ENCODE measurements at places on chromosomes 4 and X.

- DNase-seq, result peak; percentile 28
Observed at GRCh38 chr4:141331534-141332358, 111.1 kb downstream of the ZNF330 start.

- DNase-seq, result no peak
Observed at GRCh38 chr4:10687526-10687925, 3.0 kb upstream of the CLNK start.

DNA sequence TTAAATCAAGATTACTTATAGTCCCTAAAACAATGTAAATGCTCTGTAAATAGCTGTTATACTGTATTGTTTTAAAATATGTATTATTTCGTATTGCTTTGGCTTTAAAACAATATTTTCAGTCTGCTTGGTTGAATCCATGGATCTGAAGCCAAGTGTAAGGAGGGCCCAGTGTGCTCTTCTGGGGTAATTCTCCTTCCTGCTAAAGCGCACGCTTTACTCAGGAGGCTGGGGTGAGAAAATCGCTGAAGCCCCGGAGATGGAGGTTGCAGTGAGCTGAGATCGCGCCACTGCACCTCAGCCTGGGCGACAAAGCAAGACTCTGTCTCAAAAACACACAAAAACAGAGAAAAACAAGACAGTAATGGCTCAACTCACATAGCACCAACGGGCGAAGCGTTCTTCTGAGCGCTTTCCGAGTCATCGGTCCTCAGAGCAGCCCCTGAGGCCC, 391 bp upstream of the IDUA start:
- no peak for DNase-seq

GRCh38 chr4:25421816-25422525, 44.9 kb downstream of the ANAPC4 start:
- no peak for DNase-seq

DNA sequence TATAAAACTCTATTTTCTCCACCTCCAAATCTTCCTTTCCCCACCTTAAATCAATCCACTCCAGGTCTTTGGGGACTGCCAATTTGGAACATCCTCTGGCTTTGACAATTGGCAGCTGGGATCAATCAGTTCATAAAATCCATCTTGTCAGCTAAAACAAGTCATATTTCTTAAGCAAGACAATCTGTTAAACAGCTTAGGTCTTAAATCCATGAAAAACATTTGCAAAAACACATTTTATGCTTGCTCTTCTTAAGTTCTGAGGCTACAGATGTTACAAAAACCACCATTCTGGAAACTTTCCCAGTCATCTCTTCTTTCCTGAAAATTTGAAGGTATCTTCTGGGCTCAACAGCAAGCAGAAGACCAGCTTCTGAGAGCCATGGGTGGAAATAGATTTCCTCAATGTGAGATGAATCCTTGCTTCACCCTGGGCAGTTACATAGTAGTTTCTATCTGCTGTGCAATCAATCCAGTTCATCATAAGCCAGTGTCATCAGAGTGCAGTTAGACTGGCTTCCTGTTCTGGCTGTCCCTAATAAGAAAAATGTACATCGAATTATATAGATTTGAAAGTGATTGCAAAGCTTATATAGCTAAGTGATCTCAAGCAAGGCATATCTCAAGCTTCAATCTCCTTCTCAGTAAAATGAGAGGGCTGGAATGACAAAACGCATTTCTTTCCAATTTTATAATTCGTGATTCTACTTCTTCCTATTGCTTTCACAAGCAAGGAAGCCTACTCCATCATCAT, 402.7 kb upstream of the INTU start:
- no peak for DNase-seq

DNA sequence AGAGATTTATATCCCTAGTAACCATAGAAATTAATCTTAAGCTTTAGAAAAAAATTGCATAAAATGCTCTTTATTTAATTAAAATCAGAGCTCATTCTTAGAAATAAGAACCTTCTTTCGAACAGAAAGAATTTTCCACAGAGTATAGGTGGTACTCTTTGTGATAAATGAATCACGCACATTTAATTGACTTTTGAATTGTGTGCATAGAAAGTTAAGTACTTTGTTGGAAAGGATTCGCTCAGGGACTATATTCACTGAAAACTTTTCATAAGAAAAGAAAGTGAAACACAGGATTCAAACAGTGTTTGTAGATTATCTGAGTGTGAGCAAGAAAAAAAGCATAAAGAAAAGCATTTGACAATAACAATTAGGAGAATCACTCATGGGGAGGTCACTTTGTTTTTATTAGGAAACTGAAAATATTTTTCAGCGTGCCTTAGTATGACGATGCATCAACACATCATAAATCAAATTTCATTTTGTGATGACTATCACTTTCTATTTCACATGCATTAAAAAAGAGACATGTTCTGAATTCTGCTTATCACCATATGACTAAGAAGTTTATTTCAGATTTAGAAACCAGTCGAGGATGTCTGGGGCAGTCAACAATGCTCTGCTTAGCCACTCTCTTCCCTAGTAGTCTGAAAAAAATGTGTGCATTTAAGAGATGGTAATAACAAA, 49.5 kb downstream of the STX18 start:
- no peak for DNase-seq

DNA sequence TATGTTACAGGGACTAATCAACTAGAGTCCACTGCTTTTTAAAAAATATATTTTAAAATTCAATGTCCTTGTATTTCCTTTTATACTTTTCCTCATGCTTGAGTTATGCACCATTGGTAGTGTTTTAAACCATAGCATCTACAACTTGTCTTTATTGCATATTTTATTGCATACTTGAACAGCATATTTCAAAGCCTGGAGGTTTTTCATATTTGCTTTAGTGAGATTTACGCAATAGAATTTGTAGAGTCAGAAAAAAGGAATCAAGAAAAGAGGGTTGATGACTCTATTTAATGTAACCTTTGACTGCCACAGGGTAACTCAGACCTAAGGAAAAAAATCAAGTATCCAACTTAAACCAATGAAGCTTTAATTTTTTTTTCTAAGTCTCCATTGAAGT, 1165.7 kb upstream of the IGFBP7 start:
- peak; percentile 6 for DNase-seq

- DNase-seq, result peak; percentile 62
Observed at GRCh38 chr4:169621731-169622492, 1.5 kb downstream of the CLCN3 start.

DNA sequence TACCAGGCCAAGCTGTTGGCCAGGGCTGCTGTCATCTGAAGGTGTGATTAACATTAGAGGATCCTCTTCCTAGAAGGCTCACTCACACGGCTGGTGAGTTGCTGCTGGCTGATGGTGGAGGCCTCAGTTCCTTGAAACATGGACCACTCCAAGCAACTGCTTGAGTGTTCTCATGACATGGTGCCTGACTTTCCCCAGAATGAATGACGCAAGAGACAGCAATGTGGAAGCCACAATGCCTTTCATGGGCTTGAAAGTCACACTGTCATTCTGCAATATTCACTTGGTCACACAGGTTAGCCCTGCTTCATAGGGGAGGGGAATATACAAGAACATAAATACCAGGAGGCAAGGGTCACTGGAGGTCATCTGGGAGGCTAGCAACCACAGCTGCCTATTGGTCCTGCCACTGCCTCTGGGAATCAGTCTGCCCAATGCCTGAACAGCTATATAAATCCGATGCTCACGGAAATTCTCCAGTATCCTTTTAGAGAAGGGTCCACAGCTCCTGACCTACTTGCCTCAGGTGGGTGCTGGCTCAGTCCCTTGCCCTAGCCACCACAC, 97.1 kb upstream of the MAML3 start:
- peak; percentile 54 for DNase-seq

- peak; percentile 68 for DNase-seq
Observed at GRCh38 chrX:149493567-149494562, 11.2 kb downstream of the IDS start.

DNA sequence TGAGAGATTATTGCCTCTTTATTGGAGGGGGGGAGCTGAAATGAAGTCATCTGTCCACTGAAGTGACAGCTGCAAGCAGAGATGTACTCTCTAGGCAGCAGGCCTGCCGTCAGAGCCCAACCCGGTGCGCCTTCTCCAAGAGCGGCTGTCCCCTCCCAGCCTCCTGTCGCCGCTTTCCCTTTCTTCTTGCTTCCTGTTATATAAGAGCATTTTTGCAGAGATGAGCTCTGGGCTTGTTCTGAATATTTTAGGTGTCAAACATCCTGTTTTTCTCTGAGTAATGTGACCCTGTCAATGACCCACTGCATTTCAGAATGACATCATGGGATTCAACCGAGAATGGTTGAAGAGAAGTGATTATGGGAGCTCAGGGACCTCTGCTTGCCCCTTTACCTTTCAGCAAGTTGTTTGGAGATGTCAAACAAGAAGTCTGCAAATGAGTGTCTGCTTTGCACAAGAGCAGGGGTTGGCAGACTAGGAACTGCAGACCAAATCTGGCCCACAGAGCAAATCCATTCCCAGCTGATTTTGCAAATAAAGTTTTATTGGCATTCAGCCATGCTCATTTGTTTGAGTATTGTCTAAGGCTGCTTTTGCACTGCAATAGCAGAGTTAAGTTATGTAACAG, 79.9 kb downstream of the SLC9A6 start:
- peak; percentile 62 for DNase-seq

- DNase-seq, result peak; percentile 33
Observed at GRCh38 chrX:103585411-103586313, at the start of gene TCEAL4. Gene TCEAL4 (plus strand): TSS chrX:103585515. CDS start chrX:103586676, 1,161 bp downstream.

DNA sequence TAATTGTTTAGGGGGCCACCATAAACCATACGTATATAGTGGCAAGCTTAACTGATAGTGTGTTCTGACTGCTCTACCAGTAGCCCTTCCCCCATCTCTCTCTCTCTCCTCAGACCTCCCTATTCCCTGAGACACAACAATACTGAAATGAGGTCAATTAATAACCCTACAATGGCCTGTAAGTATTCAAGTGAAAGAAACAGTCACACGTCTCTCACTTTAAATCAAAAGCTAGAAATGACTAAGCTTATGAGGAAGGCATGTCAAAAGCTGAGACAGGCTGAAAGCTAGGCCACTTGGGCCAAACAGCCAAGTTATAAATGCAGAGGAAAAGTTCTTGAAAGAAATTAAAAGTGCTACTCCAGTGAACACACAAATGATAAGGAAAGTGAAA, 78.0 kb downstream of the PRDM5 start:
- DNase-seq, result peak; percentile 67

GRCh38 chr4:102683881-102684609, 76.7 kb downstream of the MANBA start:
- no peak for DNase-seq

GRCh38 chrX:131216828-131217227, 72.3 kb downstream of the IGSF1 start:
- no peak for DNase-seq

- DNase-seq, result peak; percentile 30
Observed at GRCh38 chrX:150504397-150505182, 63.8 kb upstream of the MTM1 start.

- DNase-seq, result peak; percentile 23
Observed at GRCh38 chrX:103464072-103464773, 55.1 kb downstream of the RAB40A start.

GRCh38 chr4:101727238-101727637, 63.3 kb upstream of the BANK1 start:
- DNase-seq, result no peak

DNA sequence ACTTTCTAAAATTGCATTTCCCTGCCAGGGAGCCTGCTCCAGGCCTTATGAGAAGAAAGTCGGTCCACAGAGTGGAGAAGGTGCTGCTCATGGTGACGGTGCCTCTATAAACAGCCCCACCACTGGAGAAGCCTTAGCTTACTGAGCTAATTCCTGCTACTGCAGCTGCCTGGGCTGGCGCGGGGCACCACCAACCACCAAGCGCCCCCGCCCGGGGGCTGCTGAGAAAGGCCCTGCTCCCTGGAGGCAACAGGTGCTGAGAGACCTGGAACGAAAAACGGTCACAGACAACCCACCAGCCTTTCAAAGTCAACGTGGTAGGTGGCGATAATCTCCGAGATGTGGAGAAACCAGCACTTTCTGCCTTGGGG, 2.9 kb downstream of the HCFC1 start:
- DNase-seq, result no peak

GRCh38 chrX:68292471-68292870, 140.8 kb downstream of the OPHN1 start:
- DNase-seq, result peak; percentile 40

GRCh38 chr4:20288846-20289512, 37.3 kb downstream of the SLIT2 start:
- DNase-seq, result no peak

DNA sequence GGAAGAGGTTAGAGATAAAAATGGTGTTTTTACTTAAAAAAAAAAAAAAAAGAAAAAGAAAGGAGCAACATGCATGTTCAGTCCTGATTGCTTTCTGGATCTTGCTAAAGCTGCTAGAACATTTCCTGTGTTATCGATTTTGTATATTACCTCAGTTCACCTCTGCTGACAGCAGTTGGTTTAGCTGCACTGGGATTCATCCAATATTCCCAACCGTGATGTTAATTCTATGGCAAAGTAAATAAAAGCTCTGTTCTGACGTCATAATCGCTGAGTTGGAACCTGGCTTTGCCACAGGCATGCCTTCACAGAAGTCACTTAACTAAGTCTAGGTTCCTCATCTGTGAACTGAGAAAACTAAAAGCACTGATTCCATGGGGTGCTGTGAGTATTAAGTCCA, 90.7 kb upstream of the SORBS2 start:
- DNase-seq, result peak; percentile 91

DNA sequence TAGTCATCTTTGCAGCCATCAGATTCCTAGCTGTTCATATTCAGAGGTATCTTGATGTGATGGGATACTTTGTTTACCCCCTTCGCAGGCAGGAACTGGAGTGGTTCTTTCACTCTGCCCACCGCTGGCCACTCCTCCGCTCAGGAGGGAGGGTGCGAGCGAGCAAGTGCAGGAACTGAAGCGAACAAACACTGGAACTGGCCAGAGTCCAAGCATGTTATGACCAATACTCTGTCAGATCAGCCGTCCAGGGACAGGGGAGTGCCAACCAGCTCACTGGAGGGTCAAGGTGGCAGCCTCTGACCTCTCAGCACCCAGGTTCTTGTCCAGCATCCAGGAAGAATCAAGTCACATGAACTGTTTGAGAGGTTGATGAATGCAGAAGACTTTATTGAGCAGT, 18.0 kb upstream of the MANBA start:
- peak; percentile 81 for DNase-seq

DNA sequence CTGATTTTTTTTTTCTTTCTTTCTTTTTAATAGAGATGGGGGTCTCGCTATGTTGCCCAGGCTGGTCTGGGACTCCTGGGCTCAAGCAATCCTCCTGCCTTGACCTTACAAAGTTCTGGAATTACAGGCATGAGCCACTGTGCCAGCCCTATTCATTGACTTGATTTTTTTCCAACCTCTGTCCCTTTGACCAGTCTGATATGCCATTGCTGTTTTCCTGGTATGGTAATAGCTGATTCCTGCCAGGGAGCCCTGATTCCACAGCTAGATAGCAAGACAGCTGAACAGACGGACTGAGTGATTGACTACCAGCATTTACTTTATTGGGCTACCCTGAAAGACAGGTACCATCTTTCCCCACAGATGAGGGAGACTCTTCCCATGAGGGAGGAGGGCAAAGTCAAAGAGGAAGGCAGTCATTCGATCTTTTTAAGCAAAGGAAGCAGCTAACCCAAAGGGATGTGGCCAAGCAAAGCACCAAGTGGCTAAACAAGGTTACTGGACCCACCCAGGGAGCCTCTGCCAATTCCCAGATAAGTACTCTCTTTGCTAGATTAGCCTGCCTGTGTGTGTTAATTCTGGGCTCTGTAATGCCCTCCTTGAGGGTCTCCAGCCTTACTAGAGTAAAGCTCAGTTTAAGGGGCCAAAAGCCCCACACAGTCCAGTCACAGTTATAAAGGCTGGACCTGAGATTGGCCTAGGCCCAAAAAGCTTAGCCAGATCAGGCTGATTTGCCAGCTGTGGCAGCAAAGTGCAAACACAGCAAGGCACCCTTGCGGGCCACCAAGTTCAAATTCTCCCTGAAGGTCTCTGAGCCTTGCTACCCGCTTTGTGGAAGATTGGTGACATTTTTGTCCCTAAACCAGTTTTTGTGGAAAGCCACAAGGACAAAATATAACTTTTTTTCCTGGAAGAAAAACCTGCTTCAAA, 192.4 kb upstream of the GPC4 start:
- DNase-seq, result no peak
